ENCODE measurements at places on chromosomes 7 and 10.

- no peak for DNase-seq
Measured at GRCh38 chr7:15703732-15704131, 17.2 kb upstream of the MEOX2 start.

GRCh38 chr10:35821339-35821911 lies 179.3 kb upstream of the FZD8 start:
- no peak for DNase-seq

GRCh38 chr7:20033621-20034400 lies 183.4 kb downstream of the MACC1 start:
- DNase-seq: no peak

GRCh38 chr7:25263337-25263736 lies 35.1 kb upstream of the NPVF start:
- DNase-seq: no peak

DNA sequence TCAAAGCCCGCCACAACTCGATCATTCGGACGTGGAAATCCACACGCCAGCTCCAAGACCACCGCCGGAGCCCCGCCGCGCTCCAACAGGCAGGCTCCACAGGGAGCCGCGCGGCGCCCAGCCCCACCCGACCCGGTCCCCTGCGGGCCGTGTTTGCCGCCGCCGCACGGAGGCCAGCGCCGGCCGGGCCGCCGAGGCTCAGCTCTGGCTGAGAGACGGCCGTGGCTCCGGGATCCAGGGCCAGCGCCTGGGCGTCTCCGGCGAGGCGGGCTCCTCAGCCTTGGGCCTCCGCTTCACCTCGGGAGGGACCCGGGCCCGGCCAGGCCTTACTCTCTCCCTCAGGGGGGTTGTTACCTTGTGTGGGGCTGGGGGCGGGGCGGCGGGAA lies 333 bp downstream of the SMNDC1 start:
- DNase-seq: no peak

DNA sequence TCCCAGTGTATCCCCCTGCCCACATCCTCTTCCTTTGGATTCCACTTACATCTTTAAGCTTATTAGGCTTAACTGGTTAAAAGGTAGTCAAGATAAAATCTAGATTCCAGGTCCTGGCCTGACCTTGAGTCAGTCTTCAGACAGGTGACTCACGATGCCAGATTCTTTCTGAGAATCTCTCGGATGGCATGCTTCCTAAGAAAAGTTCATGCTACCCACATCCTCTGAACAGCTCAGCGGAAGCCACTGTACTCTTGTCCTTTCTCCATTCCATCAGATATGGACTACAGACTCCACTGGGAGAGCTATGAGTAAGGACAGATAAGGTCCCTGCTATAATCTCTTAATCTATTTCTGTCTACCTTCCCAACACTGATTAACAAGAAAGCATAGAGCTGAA lies 43.4 kb downstream of the DNMBP start:
- DNase-seq: no peak

GRCh38 chr7:1968397-1969111 lies 264.2 kb downstream of the MAD1L1 start:
- no peak for DNase-seq

- DNase-seq: no peak
Measured at GRCh38 chr7:113963356-113963755, 44.5 kb upstream of the PPP1R3A start.

GRCh38 chr7:154566877-154567276 lies 436.0 kb downstream of the PAXIP1 start:
- no peak for DNase-seq

DNA sequence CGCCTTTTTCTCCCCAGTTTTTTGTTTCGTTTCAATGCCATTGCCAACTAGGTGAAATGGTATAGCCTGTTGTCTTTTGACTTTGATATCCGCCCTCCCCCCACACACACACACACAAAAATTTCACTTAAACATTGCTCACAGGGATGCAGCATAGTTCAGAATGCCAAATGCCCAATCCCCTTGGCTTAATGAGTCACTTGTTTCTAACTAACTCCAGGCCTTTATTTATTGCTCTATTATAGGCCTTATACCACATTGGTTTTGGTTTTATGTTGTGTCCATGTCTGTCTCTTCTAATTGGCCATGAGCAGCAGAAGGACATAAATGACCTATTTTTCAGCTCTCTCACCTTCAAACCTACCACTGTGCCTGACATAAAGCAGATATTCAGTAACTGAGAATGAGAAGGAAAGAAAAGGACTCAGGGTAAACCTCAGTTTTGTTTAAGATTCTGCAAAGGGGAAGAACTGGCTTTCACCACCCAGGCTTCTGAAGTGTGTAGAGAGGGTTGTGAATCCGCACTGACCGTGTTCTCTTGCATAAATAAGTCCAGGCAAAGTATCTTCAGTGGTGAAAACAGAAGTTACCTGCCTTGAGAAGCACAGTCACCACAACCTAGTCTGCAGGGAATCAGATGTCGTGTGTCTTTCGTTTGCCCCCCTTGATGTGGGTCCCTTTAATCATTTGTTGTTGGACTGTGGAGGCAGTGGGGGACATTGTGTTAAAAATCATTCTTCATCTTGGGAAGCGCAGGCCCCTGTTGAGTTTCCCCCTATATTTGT lies 139.8 kb downstream of the CELF2 start:
- no peak for DNase-seq

DNA sequence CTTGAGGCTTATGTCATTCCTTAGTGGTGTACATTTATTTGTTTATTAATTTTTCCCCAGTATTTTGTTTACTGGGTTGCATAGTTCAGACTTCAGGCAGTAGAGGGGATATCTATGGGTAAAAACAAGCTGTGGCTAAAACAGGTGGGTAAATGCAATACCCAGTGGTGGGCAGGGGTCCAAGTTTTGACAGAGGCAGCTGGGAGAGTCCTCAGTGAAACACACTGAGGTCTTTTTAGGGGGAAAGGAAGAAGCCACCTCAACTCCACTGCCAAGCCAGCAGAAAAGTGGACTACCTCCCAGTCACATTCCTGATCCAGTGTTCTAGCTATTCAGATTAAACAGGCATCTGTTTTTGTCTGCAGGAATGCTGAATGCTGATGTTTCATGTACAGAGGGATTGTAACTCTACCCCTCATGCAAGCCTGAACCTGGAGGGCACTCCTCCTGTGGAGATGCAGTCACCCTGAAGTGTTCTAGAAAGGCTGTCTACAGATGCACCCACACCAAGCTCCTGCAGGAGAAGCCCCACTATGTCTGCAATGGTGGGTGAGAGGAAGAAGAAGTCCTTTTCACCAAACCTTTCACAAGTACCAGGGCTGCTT lies 757.8 kb downstream of the INHBA start:
- no peak for DNase-seq

- DNase-seq: no peak
Measured at GRCh38 chr10:125983161-125983560, 86.8 kb downstream of the FANK1 start.

DNA sequence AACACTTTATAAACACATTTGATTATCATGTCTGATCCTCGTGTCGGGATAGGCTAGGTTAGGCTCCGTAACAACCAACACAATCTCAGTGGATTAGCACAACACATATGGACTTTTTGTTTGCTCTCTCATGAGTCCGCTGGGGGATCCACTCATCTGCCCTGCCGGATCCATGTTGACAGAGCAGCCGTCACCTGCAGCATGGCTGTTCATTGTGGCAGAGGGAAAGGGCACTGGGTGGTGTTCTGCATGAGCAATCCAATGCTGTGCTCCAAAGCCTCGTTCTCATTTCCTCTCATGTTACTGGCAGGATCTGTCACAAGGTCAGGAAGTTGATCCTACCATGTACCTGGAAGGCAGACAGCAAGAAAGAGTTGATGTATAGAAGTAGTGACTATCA lies 62.5 kb upstream of the RAPGEF5 start:
- DNase-seq: no peak

DNA sequence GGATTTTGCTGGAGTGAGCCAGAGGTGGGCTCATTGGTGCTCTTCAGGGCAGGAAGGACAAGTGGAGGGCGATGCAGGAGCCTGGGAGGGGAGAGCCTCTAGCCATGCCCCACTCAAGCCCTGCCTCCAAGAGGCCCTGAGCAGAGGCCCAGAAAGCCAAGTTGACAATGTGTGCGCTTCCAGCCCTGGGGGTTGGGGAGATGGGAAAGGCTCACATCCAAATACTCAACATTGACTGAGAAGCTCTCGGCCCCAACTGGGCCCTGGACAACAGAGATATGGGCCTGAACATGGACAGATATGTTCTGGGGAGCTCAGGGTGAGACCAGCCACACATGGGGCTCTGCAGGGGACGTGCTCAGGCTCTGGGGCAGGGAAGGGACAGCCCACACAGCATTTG lies 39.0 kb downstream of the FRMPD2 start:
- no peak for DNase-seq

DNA sequence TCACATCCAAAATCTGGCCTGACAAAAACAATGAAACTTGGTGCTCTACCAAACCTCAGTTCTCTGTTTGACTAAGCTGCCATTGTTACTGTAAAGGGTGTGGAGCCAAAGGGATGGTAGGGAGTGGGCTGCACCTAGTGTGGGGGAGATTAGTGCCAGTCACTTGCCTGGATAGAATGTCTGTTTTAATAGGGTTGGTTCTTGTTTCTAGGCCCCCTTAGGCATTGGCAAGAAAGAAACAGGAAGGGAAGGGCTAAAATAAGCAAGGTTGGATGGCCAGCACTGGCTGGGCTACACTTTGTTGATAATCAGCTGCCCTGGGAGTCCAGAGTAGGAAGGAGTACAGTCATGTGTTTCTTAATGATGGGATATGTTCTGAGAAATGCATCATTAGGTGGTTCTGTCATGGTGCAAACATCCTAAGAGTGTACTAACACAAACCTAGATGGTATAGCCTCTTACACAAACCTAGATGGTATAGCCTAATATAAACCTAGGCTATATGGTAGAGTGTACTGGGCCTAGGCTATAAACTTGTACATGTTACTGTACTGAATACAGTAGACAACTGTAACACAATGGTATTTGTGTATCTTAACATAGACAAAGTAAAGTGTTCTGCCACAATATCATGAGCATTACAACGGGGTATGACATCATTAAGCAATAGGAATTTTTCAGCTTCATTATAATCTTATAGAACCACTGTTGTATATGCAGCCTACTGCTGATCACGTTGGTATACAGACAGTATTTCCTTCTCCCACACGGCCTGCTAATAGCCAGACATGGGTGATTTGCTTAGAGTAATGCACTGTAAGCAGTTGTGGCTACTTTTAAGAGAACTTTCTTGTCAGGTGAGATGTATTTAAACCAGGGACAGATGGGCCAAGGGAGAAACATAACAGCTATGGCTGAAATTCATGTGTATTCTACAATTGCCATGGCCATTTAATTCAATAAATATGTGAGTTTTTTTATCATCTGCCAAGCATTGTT lies 15.4 kb downstream of the BBIP1 start:
- DNase-seq: no peak

DNA sequence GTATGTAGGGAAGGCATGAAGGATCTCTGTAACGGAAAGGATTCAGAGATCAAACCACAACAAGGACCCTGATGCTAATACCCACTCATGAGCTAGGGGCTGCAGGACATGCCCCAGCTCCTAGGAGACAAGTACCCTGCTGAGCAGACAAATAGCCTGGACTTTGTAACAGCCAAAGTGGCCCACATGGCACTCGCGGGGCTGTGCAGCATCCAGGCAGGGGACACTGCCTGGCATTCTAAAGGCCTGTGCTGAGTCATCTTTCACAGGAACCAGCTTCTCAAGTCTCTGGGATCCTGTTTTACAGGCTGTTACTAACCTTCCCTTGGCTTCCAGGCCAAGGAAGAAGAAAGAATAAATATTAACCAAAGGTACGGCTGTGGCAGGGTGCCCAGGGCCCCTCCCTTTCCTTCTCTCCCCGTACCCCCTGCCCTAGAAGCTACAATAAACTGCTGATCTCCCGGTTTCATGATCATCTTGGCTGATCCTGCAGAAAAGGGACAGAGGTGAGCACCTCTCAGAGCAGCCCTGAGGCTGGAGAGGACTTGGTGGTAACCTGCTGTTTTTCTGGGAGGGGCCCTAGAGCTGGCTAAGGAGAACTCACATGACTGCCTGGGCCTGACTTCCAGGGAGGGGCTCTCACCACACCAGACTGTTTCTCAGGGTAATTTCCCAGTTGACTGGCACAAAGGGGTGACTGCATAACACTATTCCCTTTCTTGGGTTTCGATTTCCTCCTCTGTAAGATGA lies 4.2 kb upstream of the RPEL1 start:
- peak; percentile 91 for DNase-seq

- no peak for DNase-seq
Measured at GRCh38 chr10:127991543-127992255, 84.8 kb downstream of the PTPRE start.

GRCh38 chr10:23314835-23315239 lies 29.8 kb downstream of the C10orf67 start:
- peak; percentile 68 for DNase-seq

- DNase-seq: peak; percentile 26
Measured at GRCh38 chr7:29839302-29839701, 33.0 kb downstream of the WIPF3 start.

- no peak for DNase-seq
Measured at GRCh38 chr10:61941202-61941681, 39.7 kb downstream of the ARID5B start.

GRCh38 chr7:118324790-118325449 lies 100.4 kb downstream of the ANKRD7 start:
- no peak for DNase-seq

DNA sequence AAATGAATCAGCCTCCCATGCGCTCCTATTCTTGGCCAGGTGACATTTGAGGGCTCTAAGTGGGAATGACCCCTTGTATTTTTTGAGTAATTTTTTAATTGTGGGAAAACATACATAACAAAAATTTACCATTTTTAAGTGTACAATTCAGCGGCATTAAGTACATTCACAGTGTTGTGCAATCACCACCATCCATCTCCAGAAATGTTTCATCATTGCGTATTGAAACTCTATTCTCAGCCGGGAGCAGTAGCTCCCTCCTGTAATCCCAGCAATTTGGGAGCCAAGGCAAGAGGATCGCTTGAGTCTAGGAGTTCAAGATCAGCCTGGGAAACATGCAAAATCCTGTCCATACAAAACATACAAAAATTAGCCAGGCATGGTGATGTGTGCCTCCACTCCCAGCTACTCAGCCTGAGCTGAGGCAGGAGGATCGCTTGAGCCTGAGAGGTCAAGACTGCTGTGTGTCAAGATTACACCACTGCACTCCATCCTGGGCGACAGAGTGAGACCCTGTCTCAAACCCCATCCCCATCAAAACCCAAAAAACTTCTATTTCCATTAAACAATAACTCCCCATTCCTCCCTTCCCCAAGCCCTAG lies 2.5 kb downstream of the ANTXRL start:
- DNase-seq: no peak

GRCh38 chr10:101812606-101813005 lies 5.6 kb downstream of the OGA start:
- no peak for DNase-seq

- no peak for DNase-seq
Measured at GRCh38 chr10:1635340-1635739, 102.0 kb downstream of the ADARB2 start.

- no peak for DNase-seq
Measured at GRCh38 chr10:16408379-16408778, 28.4 kb upstream of the PTER start.
